Amniotic epithelial cell (primary cell): ENCODE measurements at places on chromosomes 2 and 18.

- DNase-seq = peak; percentile 55
Measured at GRCh38 chr2:143730155-143730952, 601.1 kb downstream of the ARHGAP15 start.

DNA sequence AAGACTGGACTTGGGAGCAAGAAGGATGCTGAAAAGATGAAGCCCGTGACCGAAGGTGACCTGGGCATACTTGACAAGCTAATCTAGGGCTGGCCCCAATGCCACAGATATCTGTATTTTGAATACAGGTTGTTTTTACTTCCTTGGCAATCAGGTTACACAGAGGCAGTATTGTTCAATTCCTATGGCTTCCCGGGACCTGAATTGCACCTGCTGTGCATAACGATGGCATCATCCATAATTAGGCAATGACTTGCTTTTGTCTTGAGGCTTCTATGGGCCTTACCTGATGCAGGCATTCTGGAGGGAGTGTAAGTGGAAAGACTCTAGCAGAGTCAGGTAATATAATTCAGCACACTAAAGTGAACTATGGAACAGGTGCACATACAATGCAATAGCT, 60.6 kb upstream of the CUL3 start:
- no peak for DNase-seq

DNA sequence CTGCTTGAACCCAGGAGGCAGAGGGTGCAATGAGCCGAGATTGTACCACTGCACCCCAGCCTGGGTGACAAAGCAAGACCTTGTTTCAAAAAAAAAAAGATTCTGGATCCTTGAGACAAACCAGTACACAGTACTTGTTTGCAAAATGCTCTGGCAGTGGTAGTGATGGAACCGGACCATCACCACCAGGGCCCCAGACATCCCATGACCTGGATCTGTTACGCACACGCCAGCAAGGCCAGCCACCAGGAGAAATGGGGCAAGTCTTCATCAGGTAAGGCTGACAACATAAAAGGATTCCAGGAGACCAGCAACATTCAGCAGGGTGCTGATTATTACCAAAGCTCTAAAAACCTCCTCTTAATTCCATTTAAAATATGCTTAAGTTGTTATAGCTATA, 35.5 kb downstream of the TBC1D8 start:
- no peak for DNase-seq

DNA sequence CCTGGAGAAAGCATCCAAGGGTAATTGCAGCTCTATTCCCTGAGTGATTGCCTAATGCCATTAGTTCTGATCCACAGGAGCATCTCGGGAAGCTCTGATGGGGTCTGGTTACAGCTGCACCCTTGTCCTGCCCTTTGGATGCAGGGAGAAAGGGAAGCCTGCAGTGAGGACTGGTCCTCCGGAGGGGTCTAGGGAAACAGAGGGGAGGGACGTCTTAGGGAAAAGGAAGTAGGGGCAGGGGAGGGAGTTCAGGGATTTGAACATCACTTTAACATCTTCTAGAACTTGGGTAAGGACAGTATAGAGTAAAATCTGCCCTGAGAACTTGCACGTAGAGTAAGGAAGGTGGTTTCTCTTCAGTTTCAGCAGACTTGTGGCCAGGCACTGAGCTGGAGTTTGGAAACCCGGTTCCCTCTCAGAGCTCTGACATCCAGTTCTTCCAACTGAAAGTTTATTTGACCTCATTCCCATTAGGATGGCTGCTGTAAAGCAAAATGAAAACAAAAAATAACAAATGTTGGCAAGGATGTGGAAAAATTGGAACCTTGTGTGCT, 20.5 kb downstream of the ONECUT2 start:
- no peak for DNase-seq

GRCh38 chr2:179059026-179059700, 9.2 kb upstream of the CCDC141 start:
- DNase-seq = no peak

GRCh38 chr2:191041418-191042161, 27.6 kb upstream of the STAT1 start:
- peak; percentile 71 for DNase-seq

- DNase-seq = no peak
Measured at GRCh38 chr18:35789543-35789942, 182.9 kb upstream of the RMP24 start.

- no peak for DNase-seq
Measured at GRCh38 chr2:222424276-222424728, at the start of gene SGPP2. SGPP2 (plus strand) TSS chr2:222424543; CDS start chr2:222424603, 60 bp downstream.

DNA sequence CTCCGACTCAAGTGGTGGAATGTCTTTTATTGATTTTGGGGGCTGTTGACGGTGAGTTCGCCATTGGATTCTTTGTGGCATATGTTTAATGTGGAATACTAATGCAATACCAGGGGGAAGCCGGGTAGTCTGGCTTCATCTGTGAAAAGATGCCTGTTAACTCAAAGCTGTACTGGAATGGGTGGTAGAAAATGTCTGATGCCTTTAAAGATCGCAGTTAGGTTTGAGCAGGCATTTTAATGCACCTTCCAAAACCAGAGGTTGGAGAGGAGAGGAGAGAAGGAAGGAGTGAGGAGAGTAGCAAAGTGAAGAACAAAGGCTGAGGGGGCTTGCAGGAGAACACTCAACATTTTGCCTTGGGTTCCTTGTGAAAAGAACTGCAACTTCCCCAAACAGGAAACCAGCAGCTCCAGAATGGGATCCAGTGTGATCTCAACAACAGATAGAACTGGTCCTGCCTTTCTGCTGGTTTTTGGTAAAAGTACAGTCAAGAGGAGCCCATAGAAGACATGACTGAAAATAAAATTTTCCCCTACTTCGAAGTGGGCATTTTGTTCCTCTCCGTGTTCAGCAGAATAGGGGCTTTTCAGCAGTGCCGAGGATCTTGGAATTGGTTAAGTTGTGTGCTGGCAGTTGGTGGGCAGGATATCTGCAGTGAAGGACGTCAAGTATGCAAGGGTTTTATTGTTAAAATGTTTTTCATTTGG, 1.5 kb downstream of the ZNF532 start:
- DNase-seq = no peak

GRCh38 chr2:197965756-197966155, 161.4 kb downstream of the PLCL1 start:
- DNase-seq = no peak

- no peak for DNase-seq
Measured at GRCh38 chr18:2258954-2259353, 312.4 kb downstream of the METTL4 start.

- DNase-seq = peak; percentile 62
Measured at GRCh38 chr2:159454185-159454584, 162.2 kb downstream of the BAZ2B start.

DNA sequence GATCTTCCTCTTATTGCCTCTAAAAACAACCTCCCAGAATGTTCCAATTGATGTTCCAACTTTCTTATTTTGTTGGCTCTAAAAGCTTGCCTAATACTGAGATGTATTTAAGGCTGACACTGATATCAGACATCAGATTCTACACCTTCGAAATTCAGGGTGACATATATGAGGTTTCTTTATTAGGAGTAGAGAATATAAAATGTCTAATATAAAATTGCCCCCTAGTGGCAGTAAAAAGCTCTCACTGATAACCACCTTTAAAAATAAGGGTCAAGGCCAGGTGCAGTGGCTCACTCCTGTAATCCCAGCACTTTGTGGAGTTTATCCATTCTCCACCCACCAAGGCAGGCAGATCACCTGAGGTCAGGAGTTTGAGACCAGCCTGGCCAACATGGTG, 789.7 kb upstream of the SLC39A10 start:
- no peak for DNase-seq

GRCh38 chr2:144339048-144339447, 180.9 kb downstream of the ZEB2 start:
- DNase-seq = no peak

GRCh38 chr18:2036086-2036485, 535.2 kb downstream of the METTL4 start:
- DNase-seq = no peak
